ENCODE measurements at places on chromosomes 11 and 22.

GRCh38 chr11:44808053-44808753 lies 81.4 kb downstream of the TSPAN18 start:
- DNase-seq = no peak

GRCh38 chr11:73262851-73263495 lies 9.2 kb upstream of the P2RY6 start:
- DNase-seq = no peak

GRCh38 chr11:15146271-15147003 lies 31.7 kb downstream of the INSC start:
- DNase-seq = no peak

DNA sequence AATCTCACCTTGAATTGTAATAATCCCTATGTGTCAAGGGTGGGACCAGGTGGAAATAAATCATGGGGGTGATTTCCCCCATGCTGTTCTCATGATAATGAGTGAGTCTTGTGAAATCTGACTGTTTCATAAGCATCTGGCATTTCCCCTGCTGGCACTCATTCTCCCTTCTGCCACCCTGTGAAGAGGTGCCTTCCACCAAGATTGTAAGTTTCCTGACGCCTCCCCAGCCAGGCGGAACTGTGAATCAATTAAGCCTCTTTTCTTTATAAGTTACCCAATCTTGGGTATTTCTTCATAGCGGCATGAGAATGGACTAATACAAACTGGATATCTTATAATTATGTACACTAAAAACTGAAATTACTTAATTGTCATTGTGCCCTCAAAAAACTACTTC lies 189.2 kb upstream of the API5 start:
- DNase-seq = no peak

DNA sequence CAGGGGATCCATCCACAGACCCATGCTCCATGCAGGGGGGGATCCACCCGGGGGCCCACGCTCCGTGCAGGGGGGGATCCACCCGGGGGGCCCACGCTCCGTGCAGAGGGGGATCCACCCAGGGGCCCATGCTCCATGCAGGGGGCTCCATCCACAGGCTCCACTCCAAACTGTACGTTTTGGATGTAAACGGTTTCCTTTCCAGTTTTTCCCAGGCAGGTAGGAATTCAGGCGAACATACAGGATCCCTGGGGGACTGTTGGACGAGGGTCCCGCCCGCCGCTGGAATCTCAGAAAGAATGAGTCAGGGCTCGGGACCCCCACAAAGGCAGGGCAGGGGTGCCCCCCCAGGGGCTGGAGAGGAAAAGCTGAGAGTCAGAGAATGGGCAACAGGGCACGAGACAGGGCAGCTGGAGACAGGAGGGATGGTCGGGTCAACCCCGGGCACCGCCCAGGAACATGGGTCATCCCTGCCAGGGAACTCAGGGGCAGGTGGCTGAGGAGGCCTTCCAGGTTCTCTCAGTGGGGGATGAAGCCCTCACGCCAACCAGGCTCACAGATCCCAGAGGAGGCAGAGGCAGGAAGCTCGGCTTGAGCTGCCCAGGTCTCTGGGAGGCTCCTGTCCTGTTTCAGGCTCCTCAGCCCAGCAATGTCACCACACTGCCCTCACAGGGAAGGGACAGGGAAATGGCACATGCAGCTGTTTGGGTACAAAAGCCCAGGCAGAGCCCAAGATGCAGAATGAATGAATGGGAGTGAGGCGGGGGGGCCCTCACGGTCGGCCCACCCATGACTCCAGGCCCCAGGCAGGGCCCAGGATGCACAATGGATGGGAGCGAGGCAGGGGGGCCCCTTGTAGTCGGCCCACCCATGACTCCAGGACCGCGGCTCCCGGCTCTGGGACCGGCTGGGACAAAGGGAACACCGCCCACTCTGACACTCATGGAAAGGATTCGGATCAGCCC lies 200.2 kb downstream of the BRD1 start:
- DNase-seq = no peak

GRCh38 chr22:49514641-49515040 lies 313.0 kb downstream of the BRD1 start:
- DNase-seq = no peak

DNA sequence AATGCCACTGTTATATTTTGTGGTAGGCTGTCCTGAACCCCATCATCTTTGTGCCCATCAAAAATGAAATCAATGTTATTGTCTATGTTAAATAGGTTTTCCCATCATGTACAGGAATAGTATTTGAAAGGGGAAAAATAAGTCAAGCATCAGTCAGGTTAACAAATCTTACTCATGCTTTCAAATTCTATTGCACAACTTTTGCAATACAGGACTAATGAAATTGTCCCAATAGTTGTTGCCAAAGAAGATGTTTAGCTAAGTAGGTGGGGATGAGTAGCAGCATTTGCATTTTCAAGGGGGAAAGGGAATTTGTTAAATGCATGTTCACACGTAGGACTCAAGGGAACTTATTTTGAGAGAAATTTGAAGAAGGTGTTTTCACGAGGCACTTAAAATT lies 962.1 kb downstream of the JRKL start:
- DNase-seq = no peak

- no peak for DNase-seq
These were observed 104.9 kb downstream of the BCR start for GRCh38 chr22:23285236-23285635.

GRCh38 chr11:23181022-23181807 lies 320.9 kb upstream of the CCDC179 start:
- no peak for DNase-seq

DNA sequence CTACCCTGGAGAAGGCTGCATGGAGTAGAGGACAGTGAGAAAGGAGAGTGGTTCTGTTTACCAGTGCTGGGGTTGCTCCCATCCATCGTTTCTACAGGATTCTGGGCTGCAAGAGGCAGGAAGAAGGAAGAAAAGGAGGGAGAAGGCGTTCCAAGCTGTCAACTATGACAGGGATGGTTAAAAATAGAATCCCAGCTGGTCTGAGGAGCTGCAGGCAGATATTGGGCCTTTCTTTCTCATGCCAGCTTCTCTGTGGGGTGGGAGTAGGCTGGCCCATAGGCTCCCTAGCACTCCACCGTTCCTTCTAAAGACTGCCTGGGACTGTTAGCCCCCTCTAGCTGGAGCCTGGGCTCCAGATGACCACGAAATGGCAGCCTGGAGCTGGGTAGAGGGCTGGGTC lies 13.6 kb downstream of the CCKBR start:
- DNase-seq = no peak

- no peak for DNase-seq
These were observed 71.5 kb downstream of the RCN1 start for GRCh38 chr11:32162351-32162750.

DNA sequence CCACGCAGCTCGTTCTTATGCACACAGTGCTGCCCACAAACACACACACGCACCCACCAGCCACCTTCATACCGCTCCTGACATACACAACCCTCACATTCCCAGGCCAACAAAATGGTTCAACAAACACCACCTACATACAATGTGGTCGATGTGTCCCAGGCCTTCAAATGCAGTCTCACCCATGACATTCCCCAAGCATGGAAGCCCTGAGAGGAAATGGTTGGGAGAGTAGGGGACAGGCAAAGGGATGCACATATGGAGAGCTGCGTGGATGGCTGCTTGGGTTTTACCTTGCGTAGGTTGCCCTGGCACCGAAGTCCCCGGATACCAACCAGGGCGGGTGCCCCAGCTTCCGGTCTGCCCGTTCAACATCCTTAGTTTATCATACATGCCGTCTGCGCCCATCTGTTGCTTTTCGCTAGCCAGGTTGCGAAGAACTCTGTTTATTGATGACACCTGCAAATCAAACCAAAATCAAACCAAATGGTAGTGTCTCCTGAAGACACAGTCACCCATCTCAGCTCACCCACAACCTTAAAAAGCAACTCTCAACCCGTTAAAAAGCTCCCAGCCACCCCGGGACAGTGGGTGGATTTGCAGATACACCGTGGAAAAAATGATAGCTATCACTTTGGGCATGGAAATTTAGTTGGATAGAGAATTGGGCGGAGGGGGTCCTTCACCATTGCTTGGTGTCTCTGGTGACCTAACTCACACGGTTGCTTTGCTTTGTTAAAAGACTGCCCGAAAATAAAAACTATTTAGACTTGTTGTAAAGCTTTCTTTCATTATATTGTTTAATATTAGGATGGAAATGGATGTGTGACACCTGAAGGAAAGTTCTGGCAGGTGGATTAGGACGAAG lies 10.5 kb downstream of the PAX6 start:
- DNase-seq = no peak

- DNase-seq = peak; percentile 83
These were observed 20.6 kb upstream of the NDUFC2 start for GRCh38 chr11:78100261-78100660.

GRCh38 chr11:134645576-134645975 lies 233.5 kb upstream of the B3GAT1 start:
- no peak for DNase-seq

DNA sequence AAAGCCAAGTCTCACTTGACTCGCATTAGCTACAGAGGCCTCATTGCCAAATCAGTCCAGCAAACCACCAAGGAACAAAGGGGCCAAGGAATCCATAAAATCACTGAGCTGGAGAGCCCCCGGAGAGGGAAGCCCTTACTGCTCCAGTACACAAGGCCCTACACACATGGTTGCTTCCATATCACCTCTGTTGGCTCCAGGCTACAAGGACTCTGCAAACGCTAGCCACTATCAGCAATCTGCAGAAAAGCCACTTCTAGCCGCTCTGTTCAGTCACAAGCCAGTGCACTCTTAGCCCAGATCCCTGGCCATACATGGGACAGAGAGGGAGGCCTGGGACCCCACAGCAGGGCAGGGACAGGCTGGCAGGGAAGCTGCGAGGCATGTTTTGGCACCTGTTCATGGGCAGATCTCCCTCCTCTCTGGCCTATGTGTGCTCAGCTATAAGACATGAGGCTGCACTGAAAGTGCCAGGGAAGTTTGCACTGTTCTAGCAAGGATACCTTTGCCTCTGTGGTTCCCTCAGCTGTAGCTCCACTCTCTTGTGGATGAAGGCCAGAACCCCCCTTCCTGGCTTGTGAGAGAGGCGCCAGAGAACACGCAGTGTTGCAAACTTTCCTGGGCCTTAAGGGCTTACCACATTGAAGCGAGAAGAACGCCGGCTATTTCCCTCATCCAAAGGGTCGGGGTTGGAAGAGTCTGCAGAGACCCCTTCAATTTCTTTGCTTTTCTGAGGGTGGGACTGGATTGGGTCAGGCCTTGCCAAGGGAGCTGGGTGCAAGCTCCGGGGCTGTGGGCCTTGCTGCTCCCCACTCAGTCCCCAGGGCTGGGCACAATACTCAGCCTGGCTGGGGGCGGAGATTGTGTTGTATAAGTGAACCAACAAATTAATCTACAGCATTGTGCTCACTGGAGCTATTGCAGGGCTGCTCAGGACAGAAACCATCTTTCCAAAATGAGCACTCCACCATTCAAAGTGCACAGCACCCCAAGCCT lies 108.7 kb upstream of the PITPNB start:
- peak; percentile 84 for DNase-seq

- DNase-seq = peak; percentile 61
These were observed 27.6 kb downstream of the TENM4 start for GRCh38 chr11:79413268-79413667.

- no peak for DNase-seq
These were observed 2.2 kb upstream of the SLC16A8 start for GRCh38 chr22:38086001-38086845.

DNA sequence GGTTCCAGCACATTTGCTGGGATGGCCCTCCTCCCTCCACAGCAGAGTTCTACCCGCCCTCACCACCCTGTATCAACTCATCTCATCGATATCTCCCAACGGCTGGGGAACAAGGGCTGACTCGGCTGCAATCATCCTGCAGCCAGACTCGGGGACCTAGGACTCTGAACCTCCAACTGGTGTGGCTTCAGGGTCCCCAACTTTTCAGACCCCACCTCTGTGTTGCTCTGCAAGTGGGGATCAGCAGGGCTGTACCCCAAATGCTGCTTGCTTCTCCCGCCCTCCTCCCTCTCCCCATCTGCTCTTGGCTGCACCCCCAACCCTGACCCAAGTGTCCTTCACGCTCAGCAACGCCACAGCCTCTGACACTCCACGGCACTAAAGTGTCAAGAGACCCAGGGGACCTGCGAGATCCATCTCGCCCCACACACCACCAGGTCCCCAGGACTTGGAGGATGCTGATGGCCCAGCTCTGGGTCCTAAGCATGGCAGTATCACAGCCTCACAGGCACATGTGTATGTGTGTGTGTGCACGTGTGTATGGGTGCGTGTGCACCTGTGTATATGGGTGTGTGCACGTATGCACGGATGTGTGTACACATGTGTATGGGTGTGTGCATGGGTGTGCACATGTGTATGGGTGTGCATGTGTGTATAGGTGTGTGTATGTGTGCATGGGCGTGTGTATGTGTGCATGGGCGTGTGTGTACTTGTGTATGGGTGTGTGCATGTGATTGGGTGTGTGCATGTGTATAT lies 26.4 kb downstream of the KCNQ1 start:
- DNase-seq = no peak

DNA sequence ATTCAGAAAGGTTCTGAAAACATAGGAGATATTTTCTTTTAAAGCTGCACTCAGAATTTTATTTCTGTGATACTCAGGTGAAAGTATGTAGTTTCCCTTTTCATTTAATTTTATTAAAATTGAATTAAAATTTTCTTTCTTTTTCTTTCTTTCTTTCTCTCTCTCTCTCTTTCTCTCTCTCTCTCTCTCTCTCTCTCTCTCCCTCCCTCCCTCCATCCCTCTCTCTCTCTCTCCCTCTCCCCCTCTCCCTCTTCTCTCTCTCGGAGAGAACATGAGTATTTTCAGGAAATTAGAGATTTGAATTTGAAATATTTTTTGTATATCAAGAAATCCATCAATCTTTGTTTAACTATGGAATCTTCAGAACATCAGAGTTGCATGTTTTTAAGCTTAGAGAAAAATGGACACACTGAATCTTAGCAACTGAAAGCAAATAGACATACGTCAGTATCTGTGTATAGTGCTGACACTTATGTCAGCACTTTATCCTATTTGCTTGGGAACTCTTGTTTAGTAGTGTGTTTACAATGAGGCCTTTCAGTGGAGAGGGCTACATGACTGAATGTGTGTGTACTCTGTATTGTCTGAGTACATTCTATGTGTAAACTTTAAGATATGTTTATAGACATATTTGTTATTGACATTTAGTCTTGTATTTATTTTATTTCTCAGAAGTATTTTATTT lies 44.5 kb downstream of the PDE3B start:
- DNase-seq = peak; percentile 5

DNA sequence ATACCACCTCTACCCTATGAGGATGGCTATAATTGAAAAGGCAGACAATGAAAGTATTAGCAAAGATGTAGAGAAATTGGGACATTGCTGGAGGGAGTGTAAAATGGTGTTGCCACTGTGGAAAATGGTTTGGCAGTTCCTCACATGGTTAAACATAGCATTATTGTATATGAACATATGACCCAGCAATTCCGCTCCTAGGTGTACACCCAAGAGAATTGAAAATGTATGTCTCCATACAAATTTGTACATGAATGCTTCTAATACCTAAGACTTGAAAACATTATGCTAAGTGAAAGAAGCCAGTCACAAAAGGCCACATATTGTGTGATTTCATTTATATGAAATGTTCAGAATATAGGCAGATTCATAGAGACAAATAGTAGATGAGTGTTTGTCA lies 10.0 kb downstream of the SLCO2B1 start:
- no peak for DNase-seq

- peak; percentile 61 for DNase-seq
These were observed 110.2 kb downstream of the ST3GAL4 start for GRCh38 chr11:126465573-126466188.
